CD8-positive, alpha-beta memory T cell (primary cell): ENCODE measurements at places on chromosomes 16 and 17. TPM values are rescaled to one million over a fixed set of nuclear protein-coding genes. Genes with fewer than 3 reads are reported as not detected.

Gene ZNF624
- total RNA-seq = 5.3 TPM

Gene EPX
- not detected for total RNA-seq

Gene TEX14
- total RNA-seq = 0.20 TPM

Gene MMP25
- 1.9 TPM for total RNA-seq

Gene TBC1D3B
- total RNA-seq = 4.4 TPM

Gene USP6
- not detected for total RNA-seq

DNA sequence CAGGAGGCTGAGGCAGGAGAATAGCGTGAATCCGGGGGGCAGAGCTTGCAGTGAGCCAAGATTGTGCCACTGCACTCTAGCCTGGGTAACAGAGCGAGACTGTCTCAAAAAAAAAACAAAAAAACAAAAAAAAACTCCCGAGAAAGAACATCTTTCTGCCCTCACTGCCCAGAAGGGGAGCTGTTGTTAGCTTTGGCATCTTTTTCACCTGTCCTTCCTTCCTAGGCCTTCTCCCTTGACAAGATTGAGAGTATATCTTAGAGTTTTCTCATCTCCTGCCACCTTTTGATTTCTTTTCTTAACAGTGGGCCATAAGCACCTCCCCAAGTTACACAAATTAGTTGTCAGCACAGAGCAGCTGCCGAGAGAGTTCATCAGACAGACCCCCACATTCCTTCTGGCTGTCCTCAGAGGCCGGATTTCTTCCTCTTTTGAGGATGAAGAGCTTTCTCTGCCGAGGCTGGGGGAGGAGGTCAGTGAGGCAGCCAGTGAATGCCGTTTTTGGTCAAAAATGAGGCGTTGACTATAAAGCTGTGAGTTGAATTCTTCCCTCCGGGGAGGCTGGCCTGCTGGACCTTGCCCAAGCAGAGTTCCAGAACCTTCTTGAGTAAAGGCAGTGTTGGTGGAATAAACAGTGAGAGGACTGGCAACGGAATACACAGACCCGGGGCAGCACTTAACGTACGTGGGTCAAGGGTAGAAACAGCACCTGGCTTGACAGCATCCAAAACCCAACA lies 127.0 kb downstream of the ABCC6 start:
- peaks cover 15% of the 10 kb centered on the region for H3K36me3 ChIP-seq
- no peaks in the 10 kb centered on the region for H3K27me3 ChIP-seq
- no peak for DNase-seq
- H3K27ac ChIP-seq = no peak overlapping the region
- H3K4me3 ChIP-seq = no peak overlapping the region

DNA sequence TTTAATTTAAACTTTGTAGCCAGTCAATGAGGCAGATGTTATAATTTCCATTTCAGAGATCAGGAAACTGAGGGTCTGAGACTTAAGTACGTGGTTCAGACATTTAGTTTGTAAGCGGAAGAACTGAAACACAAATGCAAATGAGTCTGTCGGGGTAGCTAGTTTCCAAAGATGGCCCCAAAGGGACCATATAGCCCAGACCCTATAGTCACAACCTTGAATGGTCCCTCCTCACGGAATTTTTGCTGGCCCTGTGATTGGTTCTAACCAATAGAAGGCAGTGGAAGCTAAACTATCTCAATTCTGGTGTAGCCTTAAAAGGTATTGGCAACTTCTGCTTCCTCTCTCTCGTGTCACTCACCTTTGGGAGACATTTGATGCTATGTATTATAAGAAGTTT lies 7.5 kb upstream of the BCO1 start:
- H3K4me3 ChIP-seq = no peak overlapping the region
- H3K4me1 ChIP-seq = no peaks in the 10 kb centered on the region
- no peaks in the 10 kb centered on the region for H3K27me3 ChIP-seq
- no peaks in the 10 kb centered on the region for H3K36me3 ChIP-seq

DNA sequence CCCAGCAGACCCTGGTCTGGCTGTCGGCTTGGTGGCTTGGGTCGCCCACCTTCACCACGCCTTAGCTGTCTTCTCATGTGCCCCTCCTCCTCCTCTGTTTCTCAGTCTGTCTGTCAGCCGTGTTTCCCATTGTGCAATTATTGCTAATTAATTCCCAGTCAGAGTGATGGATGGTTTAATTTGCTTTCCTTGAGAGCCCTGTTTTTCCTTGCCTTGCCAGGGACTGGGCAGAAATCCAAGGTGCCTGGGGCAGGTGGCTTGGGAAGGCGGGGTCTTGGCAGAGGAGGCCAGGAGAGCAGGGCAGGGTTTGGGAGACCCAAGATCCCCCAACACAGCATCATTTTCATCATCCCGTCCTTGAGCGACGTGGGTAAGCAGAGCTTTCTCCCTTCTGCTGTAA lies 21.3 kb downstream of the NECAB2 start:
- no peak overlapping the region for H3K4me3 ChIP-seq
- no peak for DNase-seq
- H3K27ac ChIP-seq = no peak overlapping the region

DNA sequence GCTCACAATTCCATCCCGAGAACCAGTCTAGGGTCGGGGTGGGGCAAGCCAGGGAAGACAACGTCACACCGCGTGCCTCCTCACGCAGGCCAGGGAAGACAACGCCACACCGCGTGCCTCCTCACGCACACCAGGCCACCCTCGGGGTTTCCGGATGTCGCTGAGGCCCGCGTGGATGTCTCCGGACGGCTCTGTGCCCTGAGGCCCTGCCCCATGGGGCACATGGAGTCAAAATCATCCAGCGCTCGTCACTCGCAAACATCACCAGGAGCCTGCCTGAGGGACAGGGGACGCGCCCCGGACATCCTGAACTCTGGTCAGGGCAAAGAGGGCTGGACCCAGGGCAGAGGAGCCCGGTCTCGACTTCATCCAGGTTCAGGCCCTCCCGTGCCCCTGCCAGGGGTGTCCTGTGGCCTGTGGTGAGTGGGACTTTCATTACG lies 3.7 kb downstream of the TMEM204 start:
- no peak for DNase-seq
- no peak overlapping the region for H3K27ac ChIP-seq
- H3K4me3 ChIP-seq = peak overlapping the region; percentile 40

DNA sequence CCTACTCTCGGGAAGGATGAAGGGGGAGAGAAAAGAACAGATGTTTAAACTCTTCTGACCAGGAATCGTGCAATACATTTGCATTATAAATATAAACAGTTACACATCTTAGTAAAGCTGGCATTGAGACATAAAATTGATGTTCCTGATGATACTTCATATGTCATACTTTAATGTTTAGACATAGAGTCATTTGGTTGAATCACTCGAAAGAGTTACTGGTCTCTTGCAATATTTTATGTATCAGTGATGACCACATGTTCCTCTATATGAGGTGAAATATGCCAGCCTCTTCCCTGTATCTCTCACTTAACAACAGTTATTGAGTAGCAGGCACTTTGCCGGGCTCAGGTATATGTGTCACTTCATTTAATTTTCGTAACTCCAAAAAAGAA lies 49.7 kb upstream of the PMFBP1 start:
- H3K4me1 ChIP-seq = no peaks in the 10 kb centered on the region
- no peak overlapping the region for H3K27ac ChIP-seq
- H3K27me3 ChIP-seq = no peaks in the 10 kb centered on the region
- no peaks in the 10 kb centered on the region for H3K36me3 ChIP-seq
- no peak for DNase-seq

DNA sequence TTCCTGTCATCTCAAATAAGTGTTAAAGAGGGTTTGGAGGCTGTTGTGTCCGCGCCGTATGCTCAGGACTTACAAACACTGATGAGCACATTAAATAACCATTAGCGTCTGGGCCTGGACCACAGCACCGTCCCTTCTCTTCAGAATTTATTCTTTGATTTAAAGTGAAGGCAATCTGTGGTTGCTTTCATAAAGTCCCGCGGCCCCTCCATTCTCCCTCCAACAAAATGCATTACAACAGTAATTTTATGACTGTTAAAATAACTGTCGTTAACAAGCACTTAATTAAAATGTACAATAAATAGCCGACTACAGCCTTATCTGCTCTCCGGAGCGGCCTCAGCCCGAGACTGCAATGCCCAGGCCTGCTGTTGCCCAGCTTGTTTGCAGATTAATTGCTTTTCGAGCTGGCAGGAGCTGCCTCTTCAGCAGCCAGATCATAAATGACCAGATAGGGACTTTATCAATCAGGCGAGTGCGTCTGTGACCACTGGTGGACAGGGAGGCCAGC lies 30.6 kb upstream of the IRX3 start:
- no peaks in the 10 kb centered on the region for H3K4me1 ChIP-seq
- no peaks in the 10 kb centered on the region for H3K27me3 ChIP-seq
- H3K36me3 ChIP-seq = no peaks in the 10 kb centered on the region
- H3K4me3 ChIP-seq = no peak overlapping the region

- peaks cover 9% of the 10 kb centered on the region for H3K4me1 ChIP-seq
- DNase-seq = no peak
- no peak overlapping the region for H3K4me3 ChIP-seq
- H3K36me3 ChIP-seq = no peaks in the 10 kb centered on the region
- H3K27ac ChIP-seq = no peak overlapping the region
Observed at GRCh38 chr17:48639982-48640857, 14.1 kb upstream of the HOXB9 start.

- H3K27ac ChIP-seq = no peak overlapping the region
- no peak for DNase-seq
- H3K4me1 ChIP-seq = peaks cover 84% of the 10 kb centered on the region
- no peaks in the 10 kb centered on the region for H3K36me3 ChIP-seq
- no peak overlapping the region for H3K4me3 ChIP-seq
- H3K27me3 ChIP-seq = no peaks in the 10 kb centered on the region
Observed at GRCh38 chr17:10116267-10116666, 82.1 kb downstream of the GAS7 start.

DNA sequence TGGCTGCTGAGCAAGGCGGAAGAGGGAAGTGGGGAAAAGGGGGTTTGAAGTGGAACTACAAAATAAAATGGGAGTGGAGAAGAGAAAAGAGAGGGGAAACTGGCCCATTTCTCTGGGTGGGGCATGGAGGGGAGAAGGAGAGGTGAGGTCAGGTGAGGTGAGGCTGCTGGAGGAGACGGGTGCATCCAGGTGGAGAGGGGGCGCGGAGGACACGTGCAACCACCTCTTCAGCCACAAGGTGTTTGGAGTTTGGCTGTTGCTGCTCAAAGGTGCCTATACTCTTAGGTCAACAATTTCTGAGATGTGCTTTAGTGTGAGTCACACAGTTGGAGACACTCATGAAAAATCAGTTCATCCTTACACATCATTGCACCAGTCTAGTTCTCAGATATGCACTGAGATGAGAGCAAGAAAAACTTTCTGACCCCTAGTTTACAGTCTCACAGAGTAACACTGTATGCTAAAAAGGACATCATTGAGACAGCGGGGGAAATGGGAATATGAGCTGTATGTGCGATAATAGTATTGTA lies 4.8 kb downstream of the SLC6A4 start:
- H3K27ac ChIP-seq = no peak overlapping the region
- peaks cover under 1% of the 10 kb centered on the region for H3K4me1 ChIP-seq
- H3K4me3 ChIP-seq = no peak overlapping the region
- no peak for DNase-seq
- H3K27me3 ChIP-seq = peaks cover 29% of the 10 kb centered on the region
- H3K36me3 ChIP-seq = no peaks in the 10 kb centered on the region

GRCh38 chr17:41917192-41917591 lies 1.6 kb downstream of the ACLY start:
- H3K4me3 ChIP-seq = no peak overlapping the region
- H3K27ac ChIP-seq = no peak overlapping the region
- H3K4me1 ChIP-seq = peaks cover 15% of the 10 kb centered on the region

DNA sequence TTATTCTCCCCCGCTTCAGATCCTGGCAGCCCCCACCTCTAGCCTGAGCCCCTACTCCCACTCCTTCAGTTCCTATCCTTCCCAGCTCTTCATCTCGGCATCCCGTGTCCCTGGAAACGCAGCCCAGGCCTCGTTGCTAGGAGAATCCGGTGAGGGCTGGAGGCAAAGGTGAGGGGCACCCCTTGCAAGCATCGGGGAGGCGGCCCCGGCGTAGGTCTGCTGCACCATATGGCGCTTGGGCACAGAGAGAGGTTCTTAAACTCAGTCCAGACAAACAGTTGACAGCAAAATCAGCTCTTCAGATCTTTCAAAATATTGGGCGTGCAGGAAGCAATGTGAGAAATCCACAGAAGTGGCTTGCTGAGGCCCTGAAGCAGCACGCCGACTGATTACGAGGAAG lies 15.0 kb downstream of the SLC38A8 start:
- no peaks in the 10 kb centered on the region for H3K36me3 ChIP-seq
- H3K4me1 ChIP-seq = no peaks in the 10 kb centered on the region
- no peak for DNase-seq
- no peak overlapping the region for H3K4me3 ChIP-seq
- H3K27me3 ChIP-seq = no peaks in the 10 kb centered on the region

DNA sequence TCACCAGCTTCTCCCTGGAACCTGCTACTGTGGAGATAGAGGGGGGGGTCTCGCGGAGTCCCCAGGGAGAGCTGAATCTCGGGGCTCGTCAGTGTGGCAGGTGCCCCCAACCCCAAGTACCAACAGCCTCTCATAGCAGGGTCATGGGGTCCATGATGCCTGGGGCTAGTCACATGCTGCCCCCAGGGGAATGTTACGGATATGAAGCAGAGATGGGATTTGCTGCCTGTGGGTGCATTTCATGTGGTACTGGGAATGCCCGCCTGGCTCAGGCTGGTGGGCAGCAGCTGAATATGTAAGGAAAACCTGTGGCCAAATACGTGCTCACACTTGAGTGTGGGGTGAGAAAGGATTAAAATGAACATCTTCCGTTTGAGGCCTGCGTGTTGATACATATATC lies 49.4 kb downstream of the MEAK7 start:
- H3K36me3 ChIP-seq = no peaks in the 10 kb centered on the region
- H3K27me3 ChIP-seq = no peaks in the 10 kb centered on the region
- DNase-seq = no peak
- no peak overlapping the region for H3K27ac ChIP-seq
- H3K4me1 ChIP-seq = no peaks in the 10 kb centered on the region

DNA sequence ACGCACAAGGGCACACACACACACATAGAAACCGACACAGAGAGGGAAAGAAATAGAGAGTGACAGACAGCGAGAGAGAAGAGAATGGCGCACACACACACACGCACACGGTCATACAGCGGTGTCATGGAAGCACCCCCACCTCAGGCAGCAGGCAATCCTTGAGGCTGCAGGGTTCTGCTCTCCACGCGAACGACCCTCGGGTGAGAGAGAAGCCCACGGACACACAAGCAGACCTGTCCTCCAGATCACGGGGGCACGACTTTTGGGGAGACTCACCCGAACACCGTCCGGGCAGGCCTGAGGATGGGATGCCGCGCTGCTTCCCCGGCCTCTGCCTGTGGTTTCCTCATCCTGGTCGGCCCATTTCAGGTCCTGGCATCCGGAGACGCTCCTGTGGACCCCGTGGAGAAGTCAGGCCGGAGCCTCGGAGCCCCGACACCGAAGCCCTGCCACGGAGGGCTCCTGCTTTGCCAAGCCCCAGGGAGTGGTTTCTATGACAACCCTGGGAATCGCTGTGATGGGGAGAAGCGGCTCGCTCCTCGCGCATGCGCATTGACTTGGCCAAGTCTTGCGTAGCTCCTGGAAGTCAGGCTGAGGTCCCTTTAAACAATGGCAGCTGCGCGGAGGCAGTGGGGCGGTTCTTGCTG lies 118.2 kb upstream of the KCNJ18 start:
- no peak overlapping the region for H3K27ac ChIP-seq
- H3K4me3 ChIP-seq = peak overlapping the region; percentile 22
- DNase-seq = peak; percentile 12
- H3K4me1 ChIP-seq = no peaks in the 10 kb centered on the region
